ENCODE measurements at places on chromosomes 11 and 22.

DNA sequence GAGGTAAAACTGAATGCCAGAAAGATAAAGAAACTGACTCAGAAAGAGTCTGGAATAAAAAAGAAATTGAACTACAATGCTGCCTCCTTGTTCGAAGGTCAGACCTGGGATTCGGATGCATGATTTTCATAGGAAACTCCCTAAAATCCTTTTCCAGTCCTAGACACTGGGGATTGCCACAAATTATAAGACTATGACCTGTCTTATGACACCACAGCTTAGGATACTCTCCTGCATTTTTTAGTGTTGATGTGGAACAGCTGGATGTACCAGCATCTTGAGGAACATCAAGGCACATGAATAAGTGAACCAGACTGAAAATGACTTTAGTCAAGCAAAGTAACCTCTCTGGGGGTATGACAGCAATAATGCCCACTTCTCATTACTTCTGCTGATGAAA lies 9.0 kb downstream of the KIRREL3 start:
- DNase-seq = no peak

DNA sequence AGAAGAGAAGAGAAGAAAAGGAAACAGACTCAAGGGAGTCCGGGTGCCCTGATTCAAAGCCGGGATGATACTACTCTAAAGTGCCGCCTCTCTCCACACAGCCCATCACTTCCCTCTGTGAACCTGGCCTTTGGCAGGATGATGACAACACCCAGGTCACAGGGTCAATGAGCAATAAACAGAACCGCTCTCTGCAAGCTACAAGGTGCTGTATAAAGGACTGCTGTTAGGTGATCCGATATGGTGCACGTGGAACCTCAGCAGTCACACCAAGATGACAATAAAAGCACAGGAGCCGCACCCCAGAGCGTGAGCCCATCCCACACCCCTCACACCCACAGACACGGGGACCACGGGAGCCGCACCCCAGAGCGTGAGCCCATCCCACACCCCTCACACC lies 10.7 kb downstream of the TTLL1 start:
- DNase-seq = no peak

DNA sequence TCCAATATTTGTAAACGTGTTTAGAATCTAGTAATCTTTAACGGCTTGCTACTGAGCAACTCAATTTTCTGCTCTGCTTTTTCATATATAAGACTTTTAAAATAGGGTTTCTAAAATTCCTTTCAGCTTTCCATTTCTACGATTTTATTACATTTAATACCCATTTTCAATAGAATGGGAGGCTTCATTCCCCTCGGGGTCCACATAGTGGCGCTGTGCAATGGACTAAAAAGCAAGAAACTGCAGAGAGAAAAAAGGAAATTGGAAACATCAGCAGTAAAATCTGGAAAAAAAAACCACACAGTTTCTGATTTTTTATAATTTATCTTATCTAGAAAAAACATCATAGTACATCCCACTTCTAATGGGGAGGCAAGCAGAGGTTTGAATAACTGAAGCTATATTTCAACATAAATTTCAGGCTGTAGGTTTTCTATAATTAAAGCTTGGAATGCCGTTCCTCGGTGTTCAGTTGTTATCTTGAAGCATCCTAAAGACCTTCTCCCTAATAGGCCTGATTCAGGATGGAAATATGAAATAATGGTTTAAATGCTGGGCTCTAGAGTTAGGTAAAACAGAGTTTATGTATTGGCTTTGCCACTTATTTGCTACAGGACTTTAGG lies 18.7 kb upstream of the JHY start:
- no peak for DNase-seq

- no peak for DNase-seq
Observed at GRCh38 chr11:108694846-108695245, 30.0 kb downstream of the DDX10 start.

GRCh38 chr11:33630936-33631748 lies 69.5 kb downstream of the C11orf91 start:
- no peak for DNase-seq

GRCh38 chr22:49786976-49787706 lies 40.5 kb downstream of the BRD1 start:
- no peak for DNase-seq

- DNase-seq = no peak
Observed at GRCh38 chr11:73121692-73122091, 20.4 kb downstream of the FCHSD2 start.

GRCh38 chr11:88402192-88402715 lies 64.7 kb upstream of the CTSC start:
- no peak for DNase-seq

GRCh38 chr22:43885786-43886185 lies 6.0 kb downstream of the PNPLA5 start:
- no peak for DNase-seq

GRCh38 chr11:69394234-69394868 lies 87.1 kb upstream of the LINC01488 start:
- no peak for DNase-seq

- no peak for DNase-seq
Observed at GRCh38 chr11:122170815-122171475, 54.9 kb upstream of the BLID start.

DNA sequence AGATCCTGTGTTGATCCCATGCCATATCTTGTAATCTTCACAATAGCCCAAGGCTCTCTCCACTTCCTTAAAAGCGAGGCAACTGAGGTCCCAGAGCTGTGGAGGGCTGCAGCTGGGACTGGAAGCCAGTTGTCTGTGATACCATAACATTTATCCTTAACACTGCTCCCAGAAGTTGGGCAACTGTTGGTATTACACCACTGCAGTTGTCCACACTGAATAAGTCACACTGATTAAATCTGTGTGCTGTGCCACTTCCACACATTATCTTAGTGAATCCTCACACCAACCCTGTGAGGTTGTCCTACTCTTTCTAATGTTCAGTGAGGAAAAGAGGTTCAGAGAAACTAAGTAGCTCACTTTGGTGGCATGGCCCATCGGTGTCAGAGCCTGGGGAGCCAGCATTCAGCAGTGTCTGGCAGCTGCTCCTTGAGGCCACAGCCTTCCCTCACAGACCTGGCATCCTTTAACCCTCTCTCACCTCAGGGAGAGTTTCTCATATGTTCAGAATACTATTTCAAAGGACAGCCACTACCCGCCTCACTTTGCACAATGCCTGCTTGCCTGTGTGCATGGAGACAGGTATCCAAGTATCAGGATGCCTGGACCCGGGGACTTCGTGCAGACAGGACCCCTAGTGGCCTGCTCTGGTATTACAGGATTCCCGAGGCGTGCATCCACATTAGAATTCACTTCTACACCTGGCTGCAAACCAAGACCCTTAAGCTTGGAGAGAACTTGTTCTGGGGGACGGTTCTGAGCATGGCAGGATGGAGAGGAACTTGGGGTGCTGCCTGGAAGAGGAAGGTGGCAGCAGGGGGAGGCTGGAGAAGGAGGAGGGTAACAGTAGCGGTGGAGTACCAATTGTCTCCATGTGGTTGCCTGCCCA lies 221.9 kb upstream of the TBCEL start:
- peak; percentile 16 for DNase-seq

GRCh38 chr22:30675436-30675835 lies 7.8 kb upstream of the DUSP18 start:
- no peak for DNase-seq

DNA sequence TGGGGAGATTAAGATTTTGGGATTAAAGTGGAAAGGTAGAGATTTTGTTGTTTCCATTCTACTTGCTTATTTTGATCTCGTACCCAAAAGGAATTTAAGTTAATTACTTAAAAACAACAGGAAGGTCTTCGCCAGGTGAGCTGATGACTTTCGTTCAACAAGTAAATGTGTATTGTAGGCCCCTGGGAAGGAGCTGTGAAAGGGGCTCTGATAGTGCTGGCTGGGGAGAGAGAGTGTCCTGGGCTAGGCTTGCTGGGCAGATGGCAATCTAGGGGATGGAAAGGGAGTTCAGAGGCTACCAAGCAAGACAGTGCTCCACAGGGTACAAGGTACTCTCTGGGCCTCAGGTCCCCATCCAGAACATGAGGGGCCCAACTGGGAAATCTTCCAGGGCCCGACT lies 189.4 kb downstream of the CEP164 start:
- no peak for DNase-seq

DNA sequence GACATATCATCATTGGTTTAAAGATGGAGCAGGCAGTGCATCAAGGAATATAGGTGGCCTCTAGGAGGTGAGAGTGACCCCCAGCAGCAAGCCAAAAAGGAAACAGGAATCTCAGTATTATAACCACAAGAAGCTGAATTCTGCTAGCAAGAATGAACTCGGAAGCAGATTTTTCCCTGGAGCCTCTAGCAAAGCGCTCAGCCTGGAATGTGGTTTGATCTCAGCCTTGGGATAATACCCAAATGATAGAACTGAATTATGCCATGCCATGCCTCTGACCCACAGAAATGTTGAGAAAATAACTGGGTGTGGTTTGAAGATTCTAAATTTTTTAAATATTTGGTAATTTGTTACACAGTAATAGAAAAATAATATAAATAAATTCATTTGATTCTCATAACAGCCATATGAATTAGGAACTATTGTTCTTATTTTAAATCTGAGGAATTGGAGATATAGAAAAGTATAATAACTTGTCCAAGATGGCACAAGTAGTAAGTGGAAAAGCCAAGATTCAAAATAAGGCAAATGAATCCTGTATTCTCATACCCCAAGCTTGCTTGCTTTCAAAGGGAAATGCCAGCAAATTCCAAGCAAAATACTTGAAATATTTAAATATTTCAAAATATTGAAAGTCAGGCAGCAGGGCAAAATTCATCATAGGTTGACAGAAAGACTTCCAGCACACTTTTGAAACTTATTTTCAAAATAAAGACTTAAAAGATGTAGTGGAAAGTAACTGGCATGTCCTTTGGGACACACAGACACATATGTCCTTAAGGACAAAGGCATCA lies 567.4 kb downstream of the KCNA4 start:
- DNase-seq = no peak

DNA sequence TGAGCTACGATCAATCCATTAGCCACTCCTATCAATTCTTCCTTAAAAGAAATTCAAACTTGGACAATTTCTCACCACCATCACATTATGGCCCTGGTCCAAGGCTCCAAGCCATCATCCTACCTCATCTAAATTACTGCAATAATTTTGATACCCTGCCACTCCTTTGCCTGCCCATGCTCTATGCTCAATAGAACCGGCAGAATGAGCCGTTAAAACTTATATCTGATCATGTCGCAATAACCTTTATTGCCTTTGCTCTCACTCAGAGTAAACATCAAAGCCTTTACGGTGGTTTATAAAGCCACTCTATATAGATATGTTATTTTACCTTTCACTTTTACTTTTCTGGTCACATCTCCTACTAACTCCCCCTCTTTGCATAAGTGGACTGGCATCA lies 2392.1 kb upstream of the RAG2 start:
- no peak for DNase-seq

- DNase-seq = no peak
Observed at GRCh38 chr11:125402435-125402834, 93.6 kb downstream of the FEZ1 start.

DNA sequence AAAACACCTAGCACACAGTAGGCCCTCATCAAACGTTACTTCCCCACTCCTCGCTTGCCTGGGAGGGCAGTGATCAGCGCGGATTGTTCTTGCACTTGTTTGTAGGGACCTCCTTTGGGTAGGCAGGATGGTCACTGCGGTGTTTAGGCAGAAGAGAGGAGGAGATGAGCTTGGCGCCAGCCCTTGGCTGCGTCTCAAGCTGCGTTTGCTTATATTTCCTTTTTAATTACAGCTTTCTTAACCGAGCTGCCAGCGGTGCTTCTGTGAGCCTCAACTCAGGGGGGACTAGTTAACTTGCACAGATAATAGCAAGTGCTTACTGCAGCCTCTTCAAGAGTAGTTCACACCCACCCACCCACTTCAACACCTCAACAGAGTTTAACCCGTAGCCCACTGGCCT lies 15.1 kb downstream of the IFT27 start:
- no peak for DNase-seq

DNA sequence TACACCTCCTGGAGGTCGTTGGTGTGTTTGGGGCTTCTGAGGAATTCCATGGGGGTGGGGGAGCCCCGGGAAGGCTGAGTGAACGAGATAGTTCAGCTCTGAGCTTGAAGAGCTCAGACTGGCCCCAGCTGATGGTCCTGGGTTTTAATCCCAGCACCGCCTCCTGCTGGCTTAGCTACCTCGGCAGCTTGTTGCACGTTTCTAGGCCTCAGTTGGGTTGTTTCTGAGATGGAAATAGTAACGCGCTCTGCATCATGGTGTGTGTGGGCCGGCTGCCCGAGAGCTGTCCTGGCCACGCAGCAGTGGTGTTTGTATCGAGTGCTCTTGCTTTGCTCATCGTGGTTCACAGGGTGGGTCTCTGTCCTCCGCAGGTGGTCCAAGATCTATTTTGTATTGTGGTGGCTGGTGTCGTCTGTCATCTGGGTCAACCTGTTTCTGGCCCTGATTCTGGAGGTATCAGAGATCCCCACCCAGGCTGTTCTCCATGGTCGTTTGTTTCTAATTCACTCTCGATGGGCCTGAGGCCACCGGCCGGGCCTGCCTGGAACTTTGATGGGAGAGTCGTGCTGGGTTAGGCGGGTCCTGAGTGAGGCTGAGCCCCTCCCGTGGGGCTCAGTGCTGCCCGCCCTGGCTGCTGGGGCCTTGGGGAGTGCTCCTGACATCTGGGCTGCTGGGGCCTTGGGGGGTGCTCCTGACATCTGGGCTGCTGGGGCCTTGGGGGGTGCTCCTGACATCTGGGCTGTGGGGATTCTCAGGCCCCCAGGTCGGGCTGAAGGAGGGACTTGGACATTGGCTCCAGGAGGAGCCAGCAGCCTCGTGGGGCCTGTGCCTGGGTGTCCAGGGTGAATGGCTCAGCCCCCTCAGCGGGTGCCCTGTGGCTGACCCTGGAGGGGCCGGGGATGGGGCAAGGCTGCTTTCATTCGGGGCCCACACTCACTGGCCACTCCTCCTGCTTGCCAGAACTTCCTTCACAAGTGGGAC lies 37.7 kb downstream of the TPCN2 start:
- no peak for DNase-seq

- no peak for DNase-seq
Observed at GRCh38 chr11:45173064-45173463, 26.6 kb downstream of the PRDM11 start.

DNA sequence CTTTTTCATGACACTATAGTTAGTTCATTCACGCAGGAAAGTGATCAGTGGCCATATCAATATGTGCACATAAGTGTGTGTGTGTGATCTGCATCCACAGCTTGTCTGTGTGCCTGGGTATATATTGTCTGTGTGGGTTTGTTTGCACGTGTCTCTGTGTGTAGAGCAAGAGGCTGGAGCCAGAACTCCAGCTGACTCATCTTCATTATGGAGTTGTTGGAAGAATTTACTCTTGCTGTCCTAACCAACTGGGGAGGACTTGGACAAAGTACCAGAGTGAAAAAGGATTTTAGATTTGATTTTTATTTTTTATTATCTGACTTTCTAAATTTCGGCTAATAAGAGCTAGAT lies 63.9 kb downstream of the TP53I11 start:
- DNase-seq = no peak

GRCh38 chr11:94926698-94927237 lies 46.6 kb downstream of the CWC15 start:
- DNase-seq = no peak

GRCh38 chr11:102630598-102631448 lies 5.7 kb upstream of the MMP20 start:
- no peak for DNase-seq

- no peak for DNase-seq
Observed at GRCh38 chr11:69770540-69770939, 4.6 kb downstream of the FGF4 start.

GRCh38 chr11:62399878-62400266 lies 19.0 kb upstream of the SCGB1A1 start:
- no peak for DNase-seq

GRCh38 chr11:17547051-17547577 lies at the start of gene OTOG:
Gene OTOG, plus strand, starts transcription at chr11:17547259. Its CDS starts 114 bp downstream, at chr11:17547373.
- DNase-seq = no peak

- no peak for DNase-seq
Observed at GRCh38 chr11:34150494-34151151, 45.2 kb downstream of the NAT10 start.

Measured in stimulated activated CD4-positive, alpha-beta T cell treated with anti-CD3 and anti-CD28 coated beads, Interleukin-12 subunit alpha, Interleukin-12 subunit beta, amount 100 ng/mL, for 24 hours (primary cell).